ENCODE measurements at places on chromosomes 6 and 20.

DNA sequence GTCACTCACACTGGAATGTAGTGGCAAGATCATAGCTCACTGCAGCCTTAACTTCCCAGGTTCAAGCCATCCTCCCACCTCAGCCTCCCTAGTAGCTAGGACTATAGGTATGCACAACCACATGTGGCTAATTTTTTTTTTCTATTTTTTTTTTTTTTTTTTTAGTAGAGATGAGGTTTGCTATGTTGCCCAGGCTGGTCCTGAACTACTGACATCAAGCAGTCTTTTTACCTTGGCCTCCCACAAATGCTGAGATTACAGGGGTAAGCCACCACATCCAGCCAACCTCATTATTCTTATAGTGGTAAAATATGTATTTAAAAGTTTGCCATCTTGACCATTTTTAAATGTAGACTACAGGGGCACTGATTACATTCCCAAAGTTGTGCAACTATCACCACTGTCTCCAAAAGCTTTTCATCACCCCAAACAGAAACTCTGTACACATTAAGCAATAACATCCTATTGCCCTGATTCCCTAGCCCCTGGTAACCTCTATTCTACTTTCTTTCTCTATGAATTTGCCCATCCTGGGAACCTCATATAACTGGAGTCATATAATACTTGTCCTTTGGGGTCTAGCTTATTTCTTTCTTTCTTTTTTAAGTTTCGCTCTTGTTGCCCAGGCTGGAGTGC lies 268.0 kb upstream of the JARID2 start:
- DNase-seq: no peak

DNA sequence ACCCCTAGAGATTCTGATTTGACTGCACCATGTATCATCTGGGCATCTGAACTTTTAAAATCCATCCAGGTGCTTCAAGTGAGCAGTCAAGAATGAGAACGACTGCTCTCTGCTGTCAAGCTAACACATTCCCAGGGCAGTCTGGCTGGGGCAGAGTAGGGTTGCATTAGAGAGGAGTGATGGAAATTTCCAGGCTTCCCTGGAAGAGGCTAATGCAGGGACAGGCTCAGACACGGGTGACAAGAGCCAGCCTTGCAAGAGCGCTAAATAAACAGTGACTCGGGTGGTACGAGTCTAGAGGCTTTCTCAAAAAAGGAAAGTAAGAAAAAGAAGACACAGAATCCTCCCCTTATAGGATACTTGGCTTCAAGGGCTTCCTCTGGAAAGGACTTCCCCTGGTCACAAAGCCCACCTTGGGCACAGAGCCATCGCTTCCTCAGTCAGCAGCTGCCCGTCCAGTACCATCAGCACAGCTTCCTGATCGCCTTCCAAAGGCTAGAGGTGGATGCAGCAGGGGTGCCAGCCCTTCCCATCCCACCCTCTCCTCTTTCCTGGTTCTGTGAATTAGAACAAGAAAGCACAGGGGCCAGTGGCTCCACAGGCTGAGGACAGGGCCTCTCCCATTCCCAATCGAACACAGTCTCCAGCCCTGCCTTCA lies 177.4 kb upstream of the RREB1 start:
- no peak for DNase-seq

DNA sequence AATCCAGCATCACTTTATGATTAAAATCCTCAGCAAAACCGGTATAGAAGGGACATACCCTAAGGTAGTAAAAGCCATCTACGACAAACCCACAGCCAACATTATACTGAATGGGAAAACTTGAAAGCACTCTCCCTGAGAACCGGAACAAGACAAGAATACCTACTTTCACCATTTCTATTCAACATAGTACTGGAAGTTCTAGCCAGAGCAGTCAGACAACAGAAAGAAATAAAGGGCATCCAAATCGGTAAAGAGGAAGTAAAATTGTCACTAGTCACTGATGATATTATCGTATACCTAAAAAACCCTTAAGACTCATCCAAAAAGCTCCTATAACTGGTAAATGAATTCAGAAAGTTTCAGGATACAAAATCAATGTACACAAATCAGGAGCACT lies 33.3 kb downstream of the BLOC1S5 start:
- DNase-seq: no peak

- no peak for DNase-seq
These were observed 158.4 kb downstream of the IBTK start for GRCh38 chr6:82088978-82089771.

DNA sequence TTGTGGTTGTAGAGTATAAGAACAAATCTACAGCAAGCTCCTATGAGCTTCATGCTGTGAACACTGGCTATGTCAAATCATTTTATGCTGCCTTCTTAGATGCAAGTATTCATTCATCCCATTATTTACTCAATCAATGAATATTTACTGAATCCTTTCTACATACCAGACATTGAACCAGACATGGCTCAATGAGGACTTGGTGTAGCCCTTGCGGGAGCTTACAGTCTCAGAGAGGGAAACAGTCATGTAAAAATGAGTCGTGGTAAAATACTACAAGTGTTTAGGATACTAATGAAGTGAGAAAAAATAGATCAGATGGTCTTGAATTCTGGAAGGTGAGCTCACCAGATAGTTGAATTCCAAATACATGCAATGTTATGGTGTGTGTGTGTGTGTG lies 44.8 kb upstream of the ENPP1 start:
- no peak for DNase-seq

DNA sequence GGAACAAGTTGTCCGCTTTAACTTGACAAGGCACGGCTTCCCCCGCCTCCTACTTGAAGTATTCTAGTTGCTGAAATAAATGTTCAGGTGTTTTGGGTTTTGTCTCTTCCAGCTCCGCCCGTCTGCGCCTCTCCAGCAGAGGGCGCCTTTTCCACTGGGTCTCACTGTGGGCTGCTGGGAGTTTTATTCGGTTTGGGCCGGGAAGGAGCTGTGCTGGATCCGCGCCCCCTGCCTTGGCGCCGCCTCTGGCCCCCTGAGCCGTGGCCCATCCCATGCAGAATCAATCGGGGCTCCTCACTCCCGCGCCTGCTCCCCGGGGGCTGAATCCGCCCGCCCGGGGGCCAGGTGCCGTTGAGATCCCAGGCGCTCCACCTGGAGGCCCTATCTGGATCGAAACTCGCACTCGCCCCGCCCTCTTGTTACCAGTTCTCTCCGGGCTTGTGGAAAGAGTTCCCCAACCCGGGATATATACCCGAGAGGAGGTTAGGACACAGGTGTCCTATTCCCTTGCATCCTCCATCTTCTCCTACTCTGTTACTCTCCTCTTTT lies 51.0 kb upstream of the TCF21 start:
- peak; percentile 66 for DNase-seq

GRCh38 chr20:61704661-61705060 lies 361.0 kb downstream of the TAF4 start:
- no peak for DNase-seq

DNA sequence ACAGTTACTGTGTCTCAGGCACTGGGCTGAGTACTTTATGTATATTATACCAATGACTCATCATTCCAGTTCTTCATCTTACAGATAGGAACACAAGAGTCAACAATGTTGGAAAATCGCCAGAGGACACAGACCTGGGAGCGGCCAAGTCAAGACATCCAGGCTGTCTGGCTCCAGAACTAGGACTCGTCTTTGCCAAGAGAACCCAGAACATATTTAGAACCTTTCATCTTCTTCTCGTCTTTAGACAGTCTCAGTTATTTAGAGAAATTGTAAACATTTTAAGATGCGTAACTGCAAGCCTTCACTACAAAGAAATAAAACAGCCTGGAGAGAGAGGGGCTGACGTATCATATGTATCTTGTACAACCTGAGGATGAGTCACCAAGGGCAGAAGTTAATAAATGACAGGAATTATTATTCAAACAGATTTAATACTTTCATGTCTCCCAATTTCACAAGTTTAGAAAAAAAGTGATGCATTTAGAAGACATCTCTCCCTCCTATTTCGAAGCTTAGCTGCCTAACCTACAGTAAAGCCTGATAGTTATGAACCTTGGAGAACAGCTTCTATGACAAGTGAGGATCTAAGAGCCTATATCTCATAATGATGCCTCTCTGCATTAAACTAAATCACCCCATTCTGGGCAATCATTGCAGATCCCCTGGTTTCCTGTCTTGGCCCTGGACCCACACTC lies 43.4 kb downstream of the SLC22A3 start:
- no peak for DNase-seq

- DNase-seq: no peak
These were observed 201.5 kb downstream of the DTNBP1 start for GRCh38 chr6:15461127-15461944.

DNA sequence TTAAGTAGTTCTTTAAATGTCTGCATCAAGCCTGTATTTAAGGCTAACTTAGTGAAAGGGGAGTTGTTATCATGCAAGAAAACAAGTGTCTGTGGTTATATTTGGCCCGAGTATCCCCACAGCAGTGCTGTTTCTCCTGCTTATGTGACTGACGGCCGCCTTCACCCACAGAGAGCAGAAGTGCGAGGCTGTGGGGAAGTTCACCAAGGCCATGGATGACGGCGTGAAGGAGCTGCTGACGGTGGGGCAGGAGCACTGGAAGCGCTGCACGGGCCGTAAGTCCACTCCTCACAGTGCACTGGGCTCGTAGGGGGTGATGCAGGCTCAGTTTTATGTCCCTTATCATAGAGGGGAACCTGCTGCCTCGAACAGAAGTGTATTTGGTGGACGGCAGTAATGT lies 53.2 kb upstream of the SYNJ2 start:
- DNase-seq: no peak

GRCh38 chr6:61614119-61614518 lies 671.9 kb downstream of the KHDRBS2 start:
- DNase-seq: no peak

DNA sequence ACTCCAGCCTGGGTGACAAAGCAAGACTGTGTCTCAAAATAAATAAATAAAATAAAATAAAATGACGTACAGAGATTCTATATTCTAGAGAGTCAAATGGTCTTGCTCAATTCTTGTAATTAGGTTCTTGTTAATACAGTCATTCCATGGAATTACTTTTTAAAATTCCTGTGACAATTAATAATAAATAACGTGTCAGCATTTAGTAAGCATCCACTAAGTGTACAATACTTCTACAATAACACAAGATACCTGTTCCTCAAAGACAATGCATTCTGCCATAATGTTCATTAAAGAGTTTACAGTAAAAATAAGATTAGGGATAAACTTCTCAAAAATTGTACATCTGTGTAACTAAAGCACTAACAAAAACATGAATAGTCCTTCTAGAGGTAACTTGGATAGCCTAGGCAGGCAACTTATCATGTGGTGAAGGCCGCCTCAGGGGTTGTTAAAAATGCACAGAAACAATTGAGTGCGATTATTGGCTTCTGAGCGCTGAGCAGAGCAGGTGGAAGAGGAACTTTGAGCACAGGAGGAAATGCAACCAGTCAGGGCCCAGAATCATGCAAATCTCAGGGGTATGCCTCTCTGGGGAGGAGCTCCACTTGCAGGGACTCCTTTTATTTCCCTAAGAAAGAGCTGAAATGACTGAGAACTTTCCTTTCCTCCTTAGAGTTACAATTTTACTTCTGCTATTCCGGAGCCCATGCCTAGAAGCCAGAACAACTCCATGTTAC lies 37.1 kb downstream of the QRSL1 start:
- DNase-seq: no peak

GRCh38 chr6:43887340-43887858 lies 117.4 kb downstream of the VEGFA start:
- no peak for DNase-seq

DNA sequence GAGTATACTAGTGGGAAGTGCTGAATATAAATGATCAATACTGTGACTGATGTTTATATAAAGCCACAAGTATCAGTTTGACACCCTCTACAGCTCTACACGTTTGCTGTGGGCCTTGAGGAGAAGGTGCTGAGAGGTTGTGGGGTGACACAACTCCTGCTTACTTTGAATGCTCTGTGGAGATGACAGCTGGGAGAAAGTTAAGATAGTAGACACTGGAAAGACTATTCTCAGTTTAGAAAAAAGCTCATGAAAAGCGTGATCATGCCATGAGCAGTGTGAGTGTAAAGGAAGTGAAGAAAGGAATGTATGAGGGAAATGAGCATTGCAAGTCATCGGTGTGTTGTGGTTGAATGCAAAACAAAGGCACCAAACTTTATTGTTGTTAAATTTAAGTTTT lies 215.8 kb downstream of the UTRN start:
- no peak for DNase-seq

DNA sequence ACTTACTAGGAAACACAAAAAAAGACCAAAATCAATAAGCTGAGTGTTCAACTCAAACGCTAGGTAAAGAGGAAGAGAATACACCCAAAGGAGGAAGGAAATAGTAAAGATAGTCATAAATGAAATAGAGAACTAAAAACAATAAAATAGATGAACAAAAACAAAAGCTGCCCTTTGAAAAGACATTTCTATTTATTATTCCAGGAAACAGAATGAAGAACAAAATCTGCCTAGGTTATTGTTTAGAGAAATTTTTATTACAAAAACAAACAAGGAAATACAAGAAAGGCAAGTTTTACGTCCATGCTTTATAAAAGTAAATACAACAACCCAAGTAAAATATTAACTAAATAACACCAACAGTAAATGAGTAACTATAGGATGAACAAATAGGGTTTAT lies 20.1 kb downstream of the HLA-DMB start:
- DNase-seq: no peak

GRCh38 chr6:11208267-11208666 lies 24.2 kb downstream of the NEDD9 start:
- no peak for DNase-seq

- DNase-seq: no peak
These were observed 121.2 kb downstream of the INSM1 start for GRCh38 chr20:20489054-20489453.

DNA sequence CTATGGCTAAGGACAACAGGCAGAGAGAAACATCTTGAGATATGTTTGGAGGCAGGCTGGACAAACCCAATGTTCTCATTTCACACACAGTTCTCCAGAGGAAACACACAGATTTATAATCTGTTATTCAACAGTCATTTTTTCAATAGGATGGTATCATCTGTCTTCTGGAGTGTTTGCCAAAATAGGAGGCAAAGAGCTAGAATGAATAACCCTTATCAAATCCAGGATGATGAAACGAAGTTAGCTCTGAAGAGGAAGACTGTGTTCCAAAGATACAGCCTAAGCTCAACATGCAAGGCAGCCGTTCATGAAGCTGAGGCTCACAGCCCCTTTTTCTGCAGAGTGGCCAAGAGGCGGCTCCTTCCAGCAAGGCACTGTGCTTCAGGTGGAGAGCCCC lies 70.8 kb downstream of the PPP1R3G start:
- no peak for DNase-seq

- no peak for DNase-seq
These were observed 43.6 kb downstream of the FBXL4 start for GRCh38 chr6:98904096-98904495.

DNA sequence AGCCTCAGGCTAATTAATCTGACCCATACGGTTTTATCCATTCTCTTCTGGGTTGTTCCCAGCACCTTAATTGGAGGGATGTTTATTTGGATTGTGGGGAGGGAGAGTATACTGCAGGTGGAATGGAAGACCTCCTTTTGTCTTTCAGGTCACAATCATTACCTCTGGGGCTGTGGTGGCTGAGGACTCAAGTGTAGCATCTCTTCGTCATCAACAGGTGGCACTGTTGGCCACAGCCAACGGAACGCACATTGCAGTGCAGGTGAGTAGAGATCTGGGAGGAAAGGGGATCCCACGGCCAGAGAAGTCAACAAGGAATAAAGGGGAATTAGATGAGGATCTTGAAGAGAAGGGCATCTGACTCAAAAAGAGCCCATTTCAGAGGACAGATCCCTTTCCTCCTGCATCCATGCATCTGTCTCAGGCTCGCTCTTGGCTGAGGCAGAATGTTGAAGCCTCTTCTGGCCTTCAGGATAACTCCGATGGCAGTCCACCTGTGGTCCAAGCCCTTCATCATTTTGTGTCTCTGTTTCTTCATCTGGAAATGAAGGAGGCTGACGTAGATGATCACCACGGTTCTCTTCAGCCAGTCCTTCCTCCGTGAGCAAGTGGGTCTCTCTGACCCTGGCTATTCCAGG lies 3.2 kb upstream of the DEF6 start:
- DNase-seq: peak; percentile 27

All from NCI-H187 (cell line).